Urinary bladder (tissue), 4 donors: ENCODE measurements at places on chromosomes 1 and 21. TPM values are rescaled to one million over a fixed set of nuclear protein-coding genes. Genes with fewer than 3 reads are reported as not detected.

Gene GPR157
- total RNA-seq, result 53.5 TPM

Gene ARHGEF11
- total RNA-seq, result 28.7 TPM

Gene DNAI4
- total RNA-seq, result 43.6 TPM

Gene C4BPA
- 0.95 TPM for total RNA-seq

Gene KIF1B
- 96.0 TPM for total RNA-seq

Gene STX12
- 81.6 TPM for total RNA-seq

Gene CR1L
- total RNA-seq, result 1.7 TPM

Gene TRABD2B
- 2.4 TPM for total RNA-seq

Gene RASAL2
- total RNA-seq, result 29.2 TPM

Gene IL19
- total RNA-seq, result not detected

Gene TCHHL1
- total RNA-seq, result not detected

Gene OPTC
- total RNA-seq, result not detected

Gene COL9A2
- 8.7 TPM for total RNA-seq
